ENCODE measurements at places on chromosomes 2 and 18. TPM values are rescaled to one million over a fixed set of nuclear protein-coding genes. Genes with fewer than 3 reads are reported as not detected.

DNA sequence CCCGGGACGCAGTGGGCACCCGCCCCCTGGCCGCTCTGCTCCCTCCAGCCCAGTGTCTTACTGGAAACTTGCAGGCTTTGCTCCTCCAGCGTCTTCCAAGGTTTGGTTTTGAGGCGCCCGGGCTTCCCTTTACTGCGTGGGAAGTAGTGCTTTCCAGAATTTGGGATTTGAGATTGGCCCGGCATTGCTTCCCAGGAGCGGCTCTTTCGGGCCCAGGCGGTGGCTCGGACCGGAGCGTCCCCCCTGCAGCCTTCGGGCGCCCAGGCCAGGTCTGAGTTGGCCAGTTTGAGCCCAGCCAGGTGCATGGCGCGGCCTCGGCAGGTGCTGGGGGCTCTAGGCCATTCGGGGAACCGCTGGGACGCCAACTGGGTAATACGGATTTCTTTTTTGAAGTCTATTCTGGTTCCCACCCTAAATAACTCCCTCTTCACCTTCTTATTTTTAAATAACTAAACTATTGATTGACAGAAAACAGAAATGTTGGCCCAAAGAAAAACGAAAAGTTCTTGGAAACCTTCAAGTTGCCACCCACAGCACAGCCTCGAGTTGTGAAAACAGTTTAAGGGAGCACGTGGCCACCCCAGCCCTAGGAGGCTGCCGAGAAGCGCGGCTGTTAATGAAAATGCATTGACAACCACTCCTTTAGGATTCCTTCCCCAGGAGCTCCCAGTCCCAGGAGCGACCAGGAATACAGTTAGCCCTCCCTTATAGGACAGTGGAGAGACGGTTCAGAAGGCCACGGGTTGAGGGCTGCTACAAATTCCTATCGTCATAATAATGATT is 766 bp downstream of the SNTG2 start:
- DNase-seq: no peak

DNA sequence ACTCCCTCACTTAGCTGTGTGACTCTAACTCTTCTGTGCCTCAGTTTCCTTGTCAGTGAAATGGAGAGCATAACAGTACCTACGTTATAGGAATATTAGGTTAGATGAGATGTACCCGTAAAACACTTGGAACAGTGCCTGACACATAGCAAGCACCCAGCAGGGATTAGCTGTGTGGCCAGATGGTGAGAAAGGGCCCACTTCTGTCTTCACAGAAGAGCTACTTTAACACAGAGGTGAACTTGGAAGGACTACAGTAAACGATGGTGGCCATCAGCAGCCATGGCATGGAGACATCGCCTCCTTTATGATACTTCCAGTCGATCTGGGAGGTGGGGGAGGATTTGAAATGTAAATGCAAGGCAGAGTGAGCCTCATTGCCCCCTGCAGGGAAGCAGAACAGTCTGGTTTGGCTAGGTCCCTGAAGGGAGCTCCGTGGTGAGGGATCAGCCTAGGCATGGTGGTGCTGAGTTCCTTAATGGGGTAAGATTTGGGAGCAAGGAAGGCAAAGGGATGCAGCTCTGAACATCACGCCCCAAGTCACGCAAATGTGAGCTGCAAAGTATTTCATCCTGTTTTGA is 101.7 kb upstream of the ALPP start:
- no peak for DNase-seq

DNA sequence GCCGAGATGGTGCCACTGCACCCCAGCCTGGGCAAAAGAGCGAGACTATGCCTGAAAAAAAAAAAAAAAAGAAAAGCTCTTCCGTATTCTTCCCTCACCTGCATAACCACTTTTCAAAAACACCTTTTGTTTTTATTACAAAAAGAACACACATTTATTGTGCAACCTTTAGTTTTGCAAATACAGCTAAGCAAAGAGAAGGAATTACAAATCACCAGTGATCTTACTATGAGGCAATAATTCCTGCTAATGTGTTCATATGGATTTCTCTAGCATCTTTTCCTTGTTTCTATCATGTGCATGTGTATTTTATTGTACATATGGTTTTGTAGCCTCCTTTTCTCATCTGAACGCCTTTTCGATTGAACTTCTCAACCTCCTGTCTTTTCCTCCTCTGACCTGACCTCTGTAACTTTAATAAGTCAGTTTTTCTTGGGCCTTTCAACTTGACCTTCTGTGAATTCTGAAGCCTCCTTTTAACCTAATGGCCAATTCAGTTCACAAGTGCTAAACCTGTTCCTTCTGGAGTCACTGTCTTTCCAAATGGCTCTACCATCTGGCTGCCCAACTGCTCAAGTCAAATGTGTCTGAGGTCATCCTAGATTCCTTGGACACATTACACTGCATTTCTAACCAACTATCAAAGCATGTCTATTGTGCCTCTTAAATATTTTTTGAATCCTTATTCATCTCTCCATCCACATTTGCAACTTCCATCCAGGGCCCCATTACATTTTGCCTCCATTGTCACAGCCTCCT is 59.1 kb upstream of the DAPL1 start:
- no peak for DNase-seq

GRCh38 chr2:219868635-219869034 is 241.2 kb downstream of the SLC4A3 start:
- DNase-seq: no peak

DNA sequence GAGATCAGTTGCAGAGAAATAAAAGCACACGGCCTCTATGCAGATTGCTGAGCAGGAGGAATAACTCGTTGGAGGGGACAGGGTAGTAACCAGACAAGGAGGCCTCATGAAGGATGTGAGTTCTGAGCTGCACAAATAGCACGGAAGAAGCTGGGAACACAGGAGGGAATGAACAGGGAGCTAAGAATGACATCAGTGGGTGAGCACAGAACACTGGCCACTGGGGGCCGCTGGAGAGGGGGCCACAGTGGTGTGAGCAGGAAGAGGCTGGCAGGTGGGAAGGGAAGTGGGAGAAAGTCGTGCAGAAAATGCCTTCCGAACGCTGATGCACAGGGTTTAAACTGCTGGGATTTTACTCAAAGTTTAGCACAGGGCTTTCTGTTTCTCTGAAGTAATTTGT is 61.0 kb downstream of the ZAP70 start:
- no peak for DNase-seq

DNA sequence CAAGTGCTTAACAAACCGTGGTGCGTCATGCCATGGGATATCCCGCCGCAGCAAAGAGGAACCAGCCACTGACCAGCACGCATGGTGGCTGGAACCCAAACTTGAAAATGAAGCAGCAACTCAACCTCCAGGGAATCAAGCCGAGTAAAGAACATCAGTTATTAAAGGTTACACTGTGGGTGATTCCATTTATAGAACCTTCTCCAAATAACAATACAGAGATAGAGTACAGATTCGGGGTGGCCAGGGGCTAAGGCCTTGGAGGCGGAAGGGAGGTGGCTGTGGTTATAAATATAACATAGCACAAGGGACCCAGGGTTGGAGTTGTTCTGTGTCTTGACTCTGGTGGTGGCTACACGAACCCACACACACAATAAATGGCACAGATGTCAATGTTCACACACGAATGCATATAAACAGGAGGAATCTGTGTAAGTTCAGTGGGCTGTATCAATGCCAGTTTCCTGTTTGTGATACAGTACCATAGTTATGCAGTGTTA is 123.1 kb downstream of the EIPR1 start:
- DNase-seq: no peak

DNA sequence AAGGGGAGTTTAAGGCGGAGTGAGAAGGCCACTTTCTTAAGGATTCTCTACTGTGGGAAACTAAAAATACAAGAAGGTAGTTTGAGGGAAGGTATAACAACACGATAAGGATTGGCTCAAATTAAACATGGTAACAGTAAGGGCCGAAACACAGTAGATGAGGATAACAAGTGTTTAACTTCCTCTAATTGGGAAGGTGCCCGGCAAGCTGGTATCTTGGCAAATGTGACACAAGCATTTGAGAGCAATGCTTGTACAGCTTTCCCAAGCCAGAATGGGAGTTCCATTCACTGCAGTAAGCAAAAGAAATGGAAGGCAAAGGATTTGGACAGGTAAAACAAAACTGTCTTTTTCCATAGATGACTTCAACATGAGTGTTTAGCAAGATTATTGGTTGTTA is 19.8 kb downstream of the USP40 start:
- no peak for DNase-seq

DNA sequence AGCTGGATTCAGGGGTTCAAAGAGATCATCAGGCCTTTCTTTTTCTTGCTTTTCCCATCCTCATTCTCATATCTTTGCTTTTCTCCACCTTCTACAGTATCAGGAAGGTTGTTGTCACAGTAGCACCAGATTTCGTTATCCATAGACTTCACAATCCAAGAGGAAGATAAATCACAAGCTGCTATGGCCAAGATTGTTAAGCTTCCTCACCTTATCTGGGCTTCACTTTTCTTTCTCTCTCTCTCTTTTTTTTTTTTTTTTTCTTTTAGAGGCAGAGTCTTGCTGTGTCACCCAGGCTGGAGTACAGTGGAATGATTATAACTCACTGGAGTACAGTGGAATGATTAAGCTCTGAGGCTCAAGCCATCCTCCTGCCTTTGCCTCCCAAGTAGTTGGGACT is 93.5 kb downstream of the TTC27 start:
- DNase-seq: no peak

- no peak for DNase-seq
These were observed 954 bp downstream of the RAPGEF4 start for GRCh38 chr2:172736424-172737174.

DNA sequence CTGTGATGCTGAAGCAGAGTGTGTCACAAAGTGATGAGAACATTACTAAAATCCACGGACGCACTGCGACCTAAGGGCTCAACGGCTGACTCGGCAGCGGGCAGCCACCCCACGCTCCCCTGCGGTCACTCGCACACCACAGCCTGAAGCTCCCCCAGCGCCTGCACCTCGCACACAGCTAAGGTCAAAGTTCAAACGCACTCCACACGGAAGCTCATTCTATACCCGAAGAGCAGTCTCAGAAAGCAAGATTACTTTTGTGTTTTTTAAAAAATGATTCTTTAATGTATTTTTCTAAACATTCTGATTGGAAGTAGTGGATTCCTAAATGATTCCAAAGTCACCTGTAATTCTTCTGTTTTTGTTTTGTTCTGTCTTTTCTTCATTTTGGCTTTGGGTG is 21.7 kb downstream of the ASPRV1 start:
- no peak for DNase-seq

- no peak for DNase-seq
These were observed 54.3 kb downstream of the ST3GAL5 start for GRCh38 chr2:85834466-85834865.

GRCh38 chr18:61854578-61855448 is 38.0 kb downstream of the RNF152 start:
- DNase-seq: no peak

- no peak for DNase-seq
These were observed 253.6 kb downstream of the LRRTM4 start for GRCh38 chr2:77268626-77269025.

- DNase-seq: no peak
These were observed 16.5 kb upstream of the SLC16A14 start for GRCh38 chr2:230085201-230085600.

DNA sequence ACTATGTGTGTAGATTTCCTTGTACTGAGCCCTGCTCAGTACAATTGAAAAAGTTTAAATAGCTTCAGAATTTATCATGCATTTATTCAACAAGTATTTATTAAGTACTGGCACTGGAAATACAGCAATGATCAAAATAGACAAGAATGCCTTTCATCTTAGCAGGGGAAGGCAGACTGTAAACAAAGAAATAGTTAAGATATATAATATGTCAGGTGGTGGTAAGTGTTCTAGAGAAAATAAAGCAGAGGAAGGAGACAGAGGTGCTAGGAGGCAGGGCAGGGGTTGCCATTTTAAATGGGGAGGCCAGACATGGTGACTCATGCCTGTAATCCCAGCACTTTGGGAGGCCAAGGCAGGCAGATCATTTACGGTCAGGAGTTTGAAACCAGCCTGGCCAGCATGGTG is 13.6 kb upstream of the LIPG start:
- no peak for DNase-seq

GRCh38 chr2:235848055-235848454 is 320.1 kb downstream of the GBX2 start:
- DNase-seq: no peak

DNA sequence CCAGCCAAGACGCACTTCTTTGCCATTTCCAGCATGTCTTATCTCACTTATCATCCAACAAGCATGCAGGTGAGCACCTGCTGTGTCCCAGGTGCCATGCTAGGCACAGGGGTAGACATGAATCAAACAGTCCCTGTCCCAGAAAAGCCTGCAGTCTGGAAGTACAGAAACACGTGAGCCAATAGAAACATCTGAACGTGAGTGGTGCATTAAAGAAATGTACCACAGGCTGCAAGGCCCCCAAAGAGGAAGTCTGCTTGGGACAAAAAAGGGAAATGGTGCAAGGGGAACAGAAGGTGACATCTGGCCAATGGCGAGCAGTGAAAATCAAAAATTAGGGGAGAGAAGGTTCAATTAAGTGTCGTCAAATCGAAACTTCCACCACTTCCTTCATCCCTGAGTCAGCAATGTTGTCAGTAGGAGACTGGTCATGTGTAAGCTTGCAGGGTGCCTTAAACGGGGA is 17.6 kb upstream of the TMEM247 start:
- DNase-seq: no peak

DNA sequence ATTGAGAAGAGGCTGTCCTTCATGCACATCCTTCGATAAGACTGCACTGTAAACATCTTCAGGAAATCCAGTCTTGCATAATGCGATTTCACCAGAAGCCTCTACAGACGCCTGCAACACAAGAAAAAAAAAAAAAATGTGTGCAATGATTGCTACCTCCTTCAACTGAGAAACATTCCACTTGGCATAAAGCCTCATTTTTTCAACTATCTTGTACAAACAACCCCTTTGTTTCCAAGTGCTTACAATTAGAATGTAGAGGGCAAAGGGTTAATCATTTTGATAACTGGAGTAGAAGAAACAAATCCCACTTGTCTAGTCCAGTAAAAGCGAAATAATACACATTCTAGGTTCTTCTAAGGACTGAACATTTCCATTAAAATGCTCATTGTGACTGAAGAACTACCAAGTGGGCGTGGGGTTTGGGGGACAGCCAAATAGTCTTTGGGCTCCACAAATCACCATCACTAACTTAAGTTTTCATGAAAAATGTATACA is 29.2 kb downstream of the CDH2 start:
- no peak for DNase-seq

Gene DSEL
- total RNA-seq: 0.14 TPM

Gene KLHL30
- not detected for total RNA-seq

Gene GALNT3
- total RNA-seq: 4.1 TPM

Gene ARHGEF4
- total RNA-seq: 0.58 TPM

Gene ADD2
- total RNA-seq: 6.0 TPM

Gene MTA3
- 29.7 TPM for total RNA-seq

Gene NOL4
- not detected for total RNA-seq
